ENCODE measurements at places on chromosomes 7 and 10.

DNA sequence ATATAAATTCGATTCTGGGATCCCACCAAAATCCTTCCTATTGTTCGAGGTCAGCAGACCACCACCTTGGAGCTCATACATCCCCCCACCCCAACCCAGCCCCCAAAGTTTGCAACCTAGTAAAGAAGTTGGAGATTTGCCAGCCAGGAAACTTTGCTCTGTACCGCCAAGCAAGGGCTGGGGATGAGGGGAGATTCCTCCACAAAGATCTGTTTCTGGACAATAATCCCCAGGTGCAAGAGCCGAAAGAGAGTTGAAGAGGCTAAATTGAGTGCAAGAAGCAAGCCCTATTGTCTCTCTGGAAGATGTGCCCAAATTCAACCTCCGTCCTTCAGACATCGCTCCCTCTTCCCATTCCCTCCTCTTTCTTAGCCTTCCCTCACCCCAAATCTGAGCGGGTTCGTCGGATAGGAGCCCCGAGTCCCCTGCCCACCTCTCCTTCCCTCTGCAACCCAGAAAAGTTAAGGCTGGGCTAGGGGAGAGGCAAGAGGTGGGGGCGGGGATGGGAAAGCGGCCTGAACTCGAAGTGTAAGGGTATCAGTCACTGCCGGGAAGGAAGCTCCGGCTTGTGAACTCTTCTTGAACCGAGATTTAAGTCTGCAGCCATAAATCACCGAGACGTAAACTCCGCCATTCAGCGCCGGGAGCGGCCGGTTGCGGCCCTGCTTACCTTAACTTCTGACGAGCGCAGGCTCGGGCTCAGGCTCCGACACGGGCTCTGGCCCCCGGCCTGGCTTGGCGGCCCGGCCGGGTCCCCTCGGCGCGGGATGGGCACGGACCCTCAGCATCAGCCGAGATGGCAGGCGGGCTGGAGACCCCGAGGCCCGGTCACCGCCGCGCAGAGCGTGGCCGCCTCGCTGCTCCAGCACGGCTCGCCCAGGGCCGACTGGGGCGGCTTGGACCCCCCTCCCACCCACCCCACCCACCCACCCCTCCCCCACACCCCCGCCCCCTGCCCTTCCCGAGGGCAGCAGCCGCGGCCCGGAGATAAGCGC lies 10.8 kb upstream of the HOXA2 start:
- no peak for DNase-seq

DNA sequence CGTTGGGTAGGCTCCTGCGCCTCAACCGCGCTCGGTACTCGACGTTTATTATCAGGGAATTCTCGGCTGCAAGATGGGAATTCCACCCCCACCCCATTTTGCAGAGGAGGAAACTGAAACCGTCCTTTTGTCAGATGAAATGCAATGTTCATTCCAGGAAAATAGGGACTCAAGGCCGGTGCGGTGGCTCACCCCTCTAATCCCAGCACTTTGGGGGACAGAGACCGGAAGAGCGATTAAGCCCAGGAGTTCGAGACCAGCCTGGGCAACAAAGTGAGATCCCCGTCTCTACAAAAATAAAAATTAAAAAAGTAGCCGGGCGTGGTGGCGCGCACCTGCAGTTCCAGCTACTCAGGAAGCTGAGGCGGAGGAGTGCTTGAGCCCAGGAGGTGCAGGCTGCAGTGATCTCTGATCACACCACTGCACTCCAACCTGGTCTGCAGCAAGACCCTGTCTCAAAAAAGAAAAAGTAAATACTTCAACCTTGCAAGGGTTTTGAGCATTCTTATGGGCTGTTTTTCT lies 720 bp upstream of the RFC2 start:
- no peak for DNase-seq

DNA sequence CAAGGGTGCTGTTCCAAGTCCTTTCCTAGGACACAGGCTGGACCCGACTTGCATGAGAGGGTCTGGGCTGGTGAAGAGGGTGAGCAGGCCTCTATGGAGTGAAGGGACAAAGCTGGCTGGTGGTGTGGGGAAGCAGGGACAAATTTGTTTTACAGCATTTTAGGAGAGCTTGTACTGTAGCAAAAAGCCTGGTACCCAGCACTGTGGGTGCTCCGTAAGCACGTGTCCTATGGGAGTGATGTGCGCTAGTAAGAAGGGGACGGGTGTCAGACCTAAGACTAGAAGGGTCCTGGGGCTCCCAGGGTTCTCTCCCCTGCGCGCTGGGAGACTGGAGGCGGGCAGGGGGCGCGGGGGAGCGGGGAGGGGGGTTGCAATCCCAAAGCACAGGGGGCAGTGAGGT lies 391 bp downstream of the NOBOX start:
- DNase-seq, result no peak

- no peak for DNase-seq
These were observed 135.0 kb downstream of the ACTR3B start for GRCh38 chr7:152894295-152895170.

GRCh38 chr7:135741905-135742304 lies 6.7 kb downstream of the FAM180A start:
- DNase-seq, result no peak

DNA sequence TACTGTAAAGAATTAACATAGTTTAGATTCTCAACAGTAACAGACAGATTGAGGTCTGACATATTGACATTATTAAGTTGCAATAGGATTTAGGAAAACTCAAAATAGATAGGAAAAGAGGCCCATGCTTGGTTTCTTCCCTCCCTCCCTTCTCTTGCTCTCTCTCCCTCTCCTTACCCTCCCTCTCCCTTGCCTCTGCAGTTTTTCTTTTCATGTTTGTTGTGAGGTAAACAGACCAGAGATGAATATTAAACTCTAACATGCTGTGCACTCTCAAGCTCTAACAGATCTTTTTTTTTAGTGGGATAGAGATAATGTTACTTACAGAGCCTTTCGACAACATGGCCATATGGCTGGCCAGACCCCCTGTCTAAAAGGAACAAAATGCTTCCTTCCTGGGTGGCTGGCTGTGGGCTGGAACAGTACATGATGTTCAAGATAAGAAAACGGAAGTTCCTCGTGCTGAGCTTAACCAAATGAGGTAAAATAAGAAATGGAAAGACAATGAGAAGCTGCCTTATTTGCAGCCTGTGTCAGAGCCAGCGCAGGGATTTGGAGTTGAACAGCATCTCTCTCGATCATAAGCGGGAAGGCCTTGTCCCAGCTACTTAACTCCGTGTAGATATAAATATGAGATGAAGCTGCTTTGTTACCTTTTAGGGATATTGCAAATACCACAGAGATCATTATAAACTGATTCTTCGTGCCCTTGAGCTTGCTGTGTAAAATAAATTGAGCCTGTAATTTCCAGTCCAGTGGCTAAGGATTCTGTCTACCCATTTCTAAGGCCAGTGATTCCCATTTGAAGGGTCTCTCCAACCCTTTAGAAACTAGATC lies 391.9 kb upstream of the NPVF start:
- DNase-seq, result no peak

DNA sequence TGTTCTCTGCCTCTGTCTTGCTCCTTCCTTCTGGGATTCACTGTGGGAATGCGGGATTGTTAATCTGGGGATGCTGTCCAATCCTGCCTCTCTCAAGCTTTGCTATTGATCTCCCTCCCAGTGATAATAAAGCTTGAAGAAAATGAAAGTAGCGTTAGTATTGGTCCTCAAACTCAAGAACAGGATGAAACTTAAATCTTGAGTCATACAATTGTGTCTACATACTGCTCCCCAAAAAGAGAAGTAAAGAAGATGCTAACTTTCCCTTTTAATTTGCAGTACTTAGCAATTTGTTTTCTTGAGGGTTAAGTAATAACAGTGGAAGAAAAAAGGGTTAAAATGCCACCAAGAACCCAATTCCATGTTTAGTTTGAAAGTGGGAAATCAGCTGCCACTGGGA lies 13.6 kb downstream of the CFTR start:
- no peak for DNase-seq

DNA sequence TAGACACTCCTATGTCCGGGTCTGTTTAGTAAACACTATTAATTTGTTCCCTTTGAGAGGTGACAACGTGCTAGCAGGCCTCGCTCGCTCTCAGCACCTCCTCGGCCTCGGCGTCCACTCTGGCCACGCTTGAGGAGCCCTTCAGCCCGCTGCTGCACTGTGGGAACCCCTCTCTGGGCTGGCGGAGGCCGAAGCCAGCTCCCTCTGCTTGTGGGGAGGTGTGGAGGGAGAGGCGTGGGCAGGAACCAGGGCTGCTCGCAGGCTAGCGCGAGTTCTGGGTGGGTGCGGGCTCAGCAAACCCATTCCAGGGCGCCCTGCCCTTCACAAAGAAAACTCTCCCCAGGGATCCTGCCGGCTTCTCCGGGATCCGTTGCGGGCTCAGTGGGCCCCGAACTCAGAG lies 144.4 kb upstream of the CDCA7L start:
- DNase-seq, result no peak

DNA sequence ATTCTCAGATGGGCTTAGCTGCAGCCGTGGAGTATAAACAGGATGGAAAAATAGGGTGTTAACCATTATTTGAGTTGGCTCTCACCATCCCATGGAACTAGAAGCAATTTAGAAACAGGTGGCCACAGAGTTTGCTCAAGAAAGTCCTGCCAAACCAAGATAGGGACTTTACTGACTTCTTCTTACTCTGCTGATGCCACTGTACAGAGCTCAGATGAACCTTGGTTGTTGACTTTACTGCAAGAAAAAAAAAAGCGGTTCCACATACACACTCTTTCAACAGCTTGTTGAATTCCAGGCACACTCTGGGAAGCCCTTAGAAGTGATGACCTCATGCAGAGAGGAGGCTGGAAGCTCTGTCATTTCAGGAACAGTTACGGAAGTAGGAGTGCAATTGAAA lies 753.4 kb downstream of the NRG3 start:
- DNase-seq, result no peak

GRCh38 chr10:98453729-98454128 lies 7.0 kb upstream of the HPS1 start:
- DNase-seq, result no peak

- no peak for DNase-seq
These were observed 124.9 kb downstream of the PRKAG2 start for GRCh38 chr7:151752037-151752436.

DNA sequence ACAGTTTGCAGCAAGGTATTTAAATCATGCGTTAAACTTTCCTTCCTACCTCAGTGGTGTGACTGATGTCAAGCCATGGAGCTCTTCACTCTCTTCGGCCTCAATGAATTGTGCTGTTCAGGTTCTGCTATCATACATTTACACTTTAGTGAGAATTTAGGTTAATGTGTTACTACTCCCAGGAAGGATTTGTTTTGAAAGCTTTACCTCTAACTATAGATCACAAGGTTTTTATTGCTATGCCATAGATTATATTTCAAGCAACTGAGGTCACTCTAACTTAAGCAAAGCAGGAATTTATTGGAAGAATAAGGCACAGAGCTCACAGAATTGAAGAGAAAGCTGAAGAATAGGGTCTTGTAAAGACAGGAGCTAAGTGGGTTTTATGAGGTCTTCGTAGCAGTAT lies 11.0 kb upstream of the ADD3 start:
- DNase-seq, result no peak

GRCh38 chr7:17986851-17987250 lies 40.8 kb downstream of the PRPS1L1 start:
- DNase-seq, result no peak

DNA sequence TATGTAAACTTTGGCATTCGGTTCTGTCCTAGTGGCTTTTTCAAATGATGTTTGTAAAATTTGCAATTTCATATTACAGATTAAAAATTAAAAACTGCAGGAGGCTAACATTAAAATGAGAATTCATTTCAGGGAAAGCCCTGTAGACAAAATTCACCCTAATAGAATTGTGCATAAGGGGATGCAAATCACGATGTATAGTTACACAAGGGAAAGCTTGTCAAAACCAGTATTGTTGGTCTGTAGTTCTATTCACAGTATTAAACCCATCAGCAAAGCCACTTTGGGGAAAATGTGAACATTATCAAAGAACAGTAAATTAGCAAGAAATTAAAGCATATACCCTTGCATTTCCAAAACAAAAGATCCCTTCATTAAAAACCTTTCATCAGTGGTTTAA lies 39.9 kb upstream of the MKI67 start:
- no peak for DNase-seq

GRCh38 chr10:24652381-24652957 lies 71.2 kb downstream of the ARHGAP21 start:
- DNase-seq, result no peak

- DNase-seq, result no peak
These were observed 9.0 kb downstream of the SLC16A12 start for GRCh38 chr10:89526358-89526757.

DNA sequence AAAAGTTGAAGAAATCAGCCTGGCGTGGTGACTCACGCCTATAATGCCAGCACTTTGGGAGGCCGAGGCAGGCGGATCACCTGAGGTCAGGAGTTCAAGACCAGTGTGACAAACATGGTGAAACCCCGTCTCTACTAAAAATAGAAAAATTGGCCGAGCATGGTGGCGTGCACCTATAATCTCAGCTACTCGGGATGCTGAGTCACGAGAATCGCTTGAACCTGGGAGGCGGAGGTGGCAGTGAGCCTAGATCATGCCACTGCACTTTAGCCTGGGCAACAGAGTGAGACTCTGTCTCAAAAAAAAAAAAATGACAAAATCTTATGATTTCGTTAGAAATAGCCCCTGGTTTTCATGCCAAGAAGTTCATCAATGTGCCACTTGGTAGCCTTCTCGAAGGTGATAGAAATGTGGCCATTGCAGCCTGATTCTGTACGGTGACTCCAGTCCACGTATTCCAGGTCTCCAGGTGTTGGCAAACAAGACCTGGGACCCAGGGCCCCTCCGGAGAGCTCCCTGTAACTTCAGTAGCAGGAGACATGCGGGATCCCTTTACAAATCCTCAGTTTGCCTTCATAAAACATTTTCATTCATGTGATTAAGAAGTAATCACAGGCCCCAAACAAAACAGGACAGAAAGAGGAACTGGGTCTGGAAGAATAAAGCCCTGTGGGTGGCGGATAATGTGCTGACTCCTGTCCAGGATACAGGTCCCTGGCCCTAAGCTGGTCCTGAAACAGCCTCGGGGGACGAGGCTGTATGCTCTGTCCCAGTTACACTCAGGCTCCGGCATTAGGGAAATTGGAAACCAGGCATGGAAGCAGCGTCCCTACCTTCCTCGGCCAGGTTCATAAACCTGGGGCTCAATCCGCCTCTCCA lies 207.3 kb upstream of the SH2B2 start:
- DNase-seq, result no peak

DNA sequence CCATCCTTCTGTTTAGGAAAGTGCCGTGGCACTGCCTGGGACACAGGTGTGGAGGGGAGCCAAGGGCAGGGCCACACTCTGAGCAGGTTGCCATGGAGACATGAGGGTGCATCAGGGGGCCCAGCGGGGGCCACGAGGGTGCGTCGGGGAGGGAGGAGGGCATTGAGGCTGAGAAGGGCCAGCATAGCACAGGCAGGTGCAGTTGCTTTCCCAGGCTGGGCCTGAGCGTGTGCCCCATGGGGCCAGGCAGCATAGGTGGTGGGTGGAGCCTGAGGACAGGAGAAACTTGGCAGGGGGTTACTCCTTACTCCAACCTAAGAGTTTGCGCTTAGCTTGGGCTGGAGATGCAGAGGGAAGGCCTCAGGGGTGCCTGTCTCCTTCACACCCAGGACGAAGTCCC lies 15.2 kb downstream of the YKT6 start:
- DNase-seq, result peak; percentile 48

GRCh38 chr7:17056491-17057142 lies 174.8 kb upstream of the AGR3 start:
- no peak for DNase-seq
